ENCODE measurements at places on chromosomes 2 and 18.
A peak's percentile ranks its signal among the peaks of the same experiment; 100 is the strongest.

- peak; percentile 18 for DNase-seq
Measured at GRCh38 chr2:160365716-160366367, 127.8 kb downstream of the RBMS1 start.

DNA sequence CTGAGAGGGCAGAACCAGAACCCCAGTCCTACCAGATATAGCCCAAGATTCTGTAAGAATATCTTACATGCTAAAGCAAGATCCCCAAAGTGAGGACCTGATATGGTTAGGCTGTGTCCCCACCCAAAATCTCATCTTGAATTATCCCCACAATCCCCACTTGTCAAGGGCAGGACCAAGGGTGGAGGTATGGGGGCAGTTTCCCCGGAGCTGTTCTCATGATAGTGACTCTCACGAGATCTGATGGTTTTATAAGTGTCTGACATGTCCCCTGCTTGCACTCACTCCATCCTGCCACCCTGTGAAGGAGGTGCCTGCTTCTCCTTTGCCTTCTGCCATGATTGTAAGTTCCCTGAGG lies 19.9 kb downstream of the TTC32 start:
- no peak for DNase-seq

- no peak for DNase-seq
Measured at GRCh38 chr2:54274781-54275242, 18.8 kb upstream of the TSPYL6 start.

GRCh38 chr2:143231254-143231645 lies 102.0 kb downstream of the ARHGAP15 start:
- no peak for DNase-seq

DNA sequence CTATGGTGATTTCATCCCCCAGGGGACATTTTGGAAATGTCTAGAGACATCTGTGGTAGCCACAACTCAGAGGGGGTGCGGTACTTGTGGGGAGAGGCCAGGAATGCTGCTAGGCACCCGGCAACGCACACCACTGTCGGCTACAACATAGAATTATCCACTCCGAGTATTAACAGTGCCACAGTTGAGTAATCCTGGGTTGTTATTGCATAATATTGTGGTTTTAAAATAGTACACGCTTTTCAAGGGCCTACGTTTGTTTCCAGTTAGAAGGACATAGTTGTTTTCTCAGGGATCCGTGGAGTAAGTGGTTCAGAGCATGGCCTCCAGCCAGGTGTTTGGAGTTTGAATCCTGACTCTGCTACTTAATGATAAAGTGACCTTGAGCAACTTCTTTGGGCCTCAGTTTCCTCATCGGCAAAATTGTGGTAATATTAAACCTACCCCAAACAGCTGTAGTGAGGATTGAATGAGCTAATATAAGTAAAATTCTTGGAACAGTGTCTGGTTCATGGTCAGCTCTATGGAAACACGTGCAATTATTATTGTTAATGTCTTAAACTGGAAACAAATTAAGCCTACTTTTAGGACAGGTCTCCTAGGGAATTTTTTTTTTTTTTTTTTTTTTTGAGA lies 24.5 kb downstream of the CYP27A1 start:
- DNase-seq, result peak; percentile 60

DNA sequence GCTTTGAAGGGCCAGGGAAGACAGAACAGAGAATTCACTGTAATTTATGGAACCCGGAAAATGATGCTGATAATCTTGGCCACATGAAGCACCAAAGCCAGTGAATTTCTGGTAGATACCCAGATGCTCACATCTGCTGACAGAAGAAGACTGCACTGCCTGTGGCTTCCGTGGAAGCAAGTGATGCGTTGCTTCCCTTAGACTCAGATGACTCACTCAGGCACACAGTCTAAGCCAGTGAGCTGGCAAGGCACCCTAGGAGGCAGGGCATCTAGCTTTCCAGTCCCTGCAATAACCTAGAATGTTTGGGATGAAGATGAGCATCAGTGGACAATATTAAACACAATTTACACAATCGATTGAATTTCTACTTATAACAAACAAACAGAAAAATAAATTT lies 284.7 kb downstream of the CMPK2 start:
- DNase-seq, result no peak

DNA sequence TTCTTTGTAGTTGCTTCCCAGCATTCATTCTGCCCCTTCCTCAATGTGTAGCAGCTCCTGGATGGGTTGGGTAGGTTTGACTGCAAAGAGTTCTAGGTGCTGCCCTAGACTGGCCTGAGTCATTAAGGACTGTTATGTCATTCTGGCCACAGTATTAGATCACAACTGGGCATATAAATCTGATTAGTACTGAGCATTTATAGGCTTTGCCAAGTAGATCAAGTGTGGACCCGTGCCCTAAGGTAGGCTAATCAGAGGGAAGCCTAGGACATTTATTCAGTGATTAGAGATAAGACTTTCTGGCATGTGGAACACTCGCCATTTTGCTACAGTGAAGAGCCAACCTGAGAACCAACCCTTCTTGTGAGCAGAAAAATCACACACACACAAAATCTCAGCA lies 2.7 kb downstream of the KATNAL2 start:
- DNase-seq, result no peak

Data from body of pancreas (tissue), 4 donors.